ENCODE measurements at places on chromosomes 5 and 9.

- no peak for DNase-seq
These were observed 233.8 kb upstream of the FBXL7 start for GRCh38 chr5:15266229-15266628.

GRCh38 chr5:146947181-146947941 lies 68.8 kb upstream of the PPP2R2B start:
- no peak for DNase-seq

DNA sequence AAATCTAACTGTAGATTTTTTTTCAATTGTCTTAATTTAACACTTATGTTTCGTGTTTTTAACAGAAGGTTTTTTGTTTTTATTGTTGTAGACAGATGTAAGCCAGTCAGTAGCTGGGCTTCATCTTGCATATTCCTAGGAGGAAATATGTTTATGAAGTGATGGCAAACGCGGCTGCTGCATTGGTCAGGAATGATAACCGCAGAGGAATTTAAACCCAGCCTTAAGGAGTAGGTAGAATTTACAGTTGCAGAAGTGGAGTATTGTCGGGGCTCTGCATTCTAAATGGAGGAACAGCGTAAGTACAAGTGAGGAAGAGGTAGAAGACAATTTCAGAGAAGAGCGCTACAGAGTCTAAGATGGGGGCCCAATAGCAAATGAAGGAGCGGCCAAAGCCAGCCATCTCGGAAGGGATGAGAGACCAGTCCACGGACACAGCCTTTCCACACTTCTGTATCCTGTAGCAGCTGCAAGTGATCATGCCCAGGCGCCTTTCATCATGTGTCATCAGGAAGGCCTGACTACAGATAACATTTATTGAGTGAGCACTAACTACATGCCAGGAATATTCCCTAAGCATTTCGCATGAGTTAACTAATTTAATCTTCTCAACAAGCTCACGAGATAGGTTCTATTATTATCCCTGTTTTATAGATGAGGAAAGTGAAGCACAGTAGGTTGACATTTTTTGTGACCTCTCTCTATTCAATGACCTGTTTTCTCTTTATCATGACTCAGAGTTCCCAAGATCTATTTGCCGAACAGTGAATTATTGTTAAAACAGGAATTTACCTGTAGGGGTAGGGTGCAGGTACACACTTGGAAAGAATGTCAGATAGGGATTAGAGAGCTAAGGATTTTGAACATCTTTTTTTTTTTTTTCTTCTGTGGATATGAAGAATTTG lies 38.1 kb downstream of the CMYA5 start:
- DNase-seq = no peak

DNA sequence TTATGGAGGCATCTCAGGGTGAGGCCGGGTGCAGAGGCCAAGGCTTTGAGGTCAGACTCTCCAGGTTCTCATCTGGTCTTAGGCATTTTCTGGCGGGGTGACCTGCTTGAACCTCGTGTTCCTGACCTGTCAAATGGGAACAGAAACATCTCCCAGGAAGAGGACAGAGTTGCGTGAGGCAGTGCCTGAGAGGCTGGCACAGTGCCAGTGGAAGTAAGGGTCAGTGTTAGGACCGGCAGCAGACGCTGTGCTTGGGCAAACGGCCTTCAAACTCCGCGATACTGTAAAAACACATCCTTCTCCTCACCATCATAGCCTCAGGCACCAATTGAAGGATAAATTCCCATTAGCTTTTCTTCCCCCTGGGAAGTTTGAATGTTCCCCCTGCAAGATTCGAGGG lies 55.6 kb upstream of the FCN2 start:
- no peak for DNase-seq

GRCh38 chr9:100724886-100725285 lies 147.0 kb downstream of the CAVIN4 start:
- no peak for DNase-seq

GRCh38 chr9:134320126-134320867 lies 6.0 kb upstream of the RXRA start:
- DNase-seq = no peak

- DNase-seq = no peak
These were observed 265.4 kb downstream of the DTWD2 start for GRCh38 chr5:118723021-118723338.

DNA sequence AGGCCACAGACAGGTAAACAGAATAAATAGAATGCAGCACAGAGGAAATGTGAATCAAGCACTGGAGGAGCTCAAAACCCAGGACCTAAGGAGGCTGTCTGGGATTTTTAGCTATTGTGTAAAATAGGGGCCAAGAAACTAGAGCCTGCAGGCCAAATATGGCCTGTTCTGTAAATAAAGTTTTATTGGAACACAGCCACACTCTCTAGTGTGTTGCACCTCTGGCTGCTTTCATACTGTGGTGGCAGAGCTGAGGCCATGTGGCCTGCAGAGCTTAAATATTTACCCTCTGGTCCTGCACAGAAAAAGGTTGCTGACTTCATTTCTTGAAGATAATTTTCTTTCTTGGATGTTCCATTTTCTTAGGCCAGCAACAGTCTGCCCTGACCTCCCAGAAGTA lies 136.4 kb downstream of the WDR41 start:
- DNase-seq = no peak
